ENCODE measurements at places on chromosomes 2 and 18.

GRCh38 chr2:69225933-69226332 is 161.1 kb downstream of the GFPT1 start:
- no peak overlapping the region for H3K4me3 ChIP-seq
- no peak overlapping the region for H3K27ac ChIP-seq
- no peaks in the 10 kb centered on the region for H3K27me3 ChIP-seq
- DNase-seq, result no peak

GRCh38 chr18:77444385-77444784 is 194.7 kb downstream of the GALR1 start:
- H3K36me3 ChIP-seq, result no peaks in the 10 kb centered on the region
- H3K27ac ChIP-seq, result no peak overlapping the region
- no peak overlapping the region for H3K4me3 ChIP-seq
- H3K27me3 ChIP-seq, result no peaks in the 10 kb centered on the region
- H3K4me1 ChIP-seq, result no peaks in the 10 kb centered on the region

- H3K27ac ChIP-seq, result no peak overlapping the region
- no peaks in the 10 kb centered on the region for H3K27me3 ChIP-seq
- no peak overlapping the region for H3K4me3 ChIP-seq
- H3K36me3 ChIP-seq, result no peaks in the 10 kb centered on the region
Measured at GRCh38 chr18:56038171-56039030, 450.4 kb upstream of the TCF4 start.

- no peaks in the 10 kb centered on the region for H3K4me1 ChIP-seq
- H3K36me3 ChIP-seq, result no peaks in the 10 kb centered on the region
- no peaks in the 10 kb centered on the region for H3K27me3 ChIP-seq
- no peak overlapping the region for H3K4me3 ChIP-seq
- no peak overlapping the region for H3K27ac ChIP-seq
Measured at GRCh38 chr18:42921226-42921737, 194.2 kb downstream of the RIT2 start.

GRCh38 chr2:198188982-198189381 is 384.6 kb downstream of the PLCL1 start:
- H3K4me3 ChIP-seq, result no peak overlapping the region
- H3K27me3 ChIP-seq, result no peaks in the 10 kb centered on the region
- no peaks in the 10 kb centered on the region for H3K4me1 ChIP-seq
- no peaks in the 10 kb centered on the region for H3K36me3 ChIP-seq
- H3K27ac ChIP-seq, result no peak overlapping the region

DNA sequence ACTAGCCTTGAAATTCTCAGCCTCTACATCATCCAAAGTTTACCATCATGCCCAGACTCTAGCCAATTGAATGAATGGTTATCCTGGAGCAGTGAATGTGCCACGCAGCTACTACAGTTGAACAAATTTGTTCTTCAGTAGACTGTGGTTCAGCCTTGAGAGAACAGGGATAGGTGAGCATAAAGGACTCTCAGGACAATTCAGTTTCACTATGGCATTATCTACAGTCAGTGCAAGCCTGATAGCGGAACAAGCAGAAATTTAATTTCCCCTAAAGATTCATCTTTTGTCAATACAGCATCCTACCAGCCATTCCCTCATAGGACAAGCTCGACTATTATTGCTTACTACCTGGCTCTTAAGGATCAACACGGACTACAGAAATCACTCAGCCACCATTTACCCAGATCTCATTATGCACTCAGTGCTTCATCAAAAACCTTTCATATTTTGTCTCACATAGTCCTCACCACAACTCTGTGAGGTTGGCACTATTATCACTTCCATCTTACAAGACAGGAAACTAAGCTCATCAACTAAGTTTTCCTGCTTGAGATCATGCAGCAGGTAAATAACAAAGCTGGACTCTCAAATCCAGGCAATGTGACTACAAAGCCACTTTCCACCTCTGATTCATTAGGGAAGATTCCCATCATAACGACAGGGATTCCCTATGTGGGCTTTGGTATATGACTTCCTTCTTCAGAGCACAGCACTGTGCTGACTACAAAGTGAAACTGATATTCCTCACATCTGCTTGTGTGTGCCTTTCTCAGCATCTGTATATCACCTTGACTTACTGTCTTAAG is 181.5 kb upstream of the ACVR2A start:
- no peaks in the 10 kb centered on the region for H3K36me3 ChIP-seq
- 0 out of 2 replicates have a peak overlapping the region, but pooled peaks have one; percentile 23 for H3K4me3 ChIP-seq
- no peak for DNase-seq
- no peak overlapping the region for H3K27ac ChIP-seq

Measured in SK-N-SH (cell line).